ENCODE measurements at places on chromosomes 1 and 21. TPM values are rescaled to one million over a fixed set of nuclear protein-coding genes. Genes with fewer than 3 reads are reported as not detected.

TRIM58 gene
- total RNA-seq = 15.2 TPM

DMAP1 gene
- 16.9 TPM for total RNA-seq

TNFRSF4 gene
- 3.3 TPM for total RNA-seq

S100B gene
- 20.8 TPM for total RNA-seq

C1orf53 gene
- not detected for total RNA-seq

FAM110D gene
- not detected for total RNA-seq

RNF186 gene
- total RNA-seq = not detected

Measured in mononuclear cell (primary cell).